ENCODE measurements at places on chromosomes 2 and 18. TPM values are rescaled to one million over a fixed set of nuclear protein-coding genes. Genes with fewer than 3 reads are reported as not detected.
A peak's percentile ranks its signal among the peaks of the same experiment; 100 is the strongest.

GRCh38 chr2:98846041-98846440 lies 90.0 kb downstream of the CRACDL start:
- no peak for DNase-seq

GRCh38 chr2:241656190-241656741 lies 18.8 kb downstream of the ATG4B start:
- DNase-seq, result no peak

- DNase-seq, result no peak
Measured at GRCh38 chr2:104340879-104341828, 512.8 kb upstream of the POU3F3 start.

DNA sequence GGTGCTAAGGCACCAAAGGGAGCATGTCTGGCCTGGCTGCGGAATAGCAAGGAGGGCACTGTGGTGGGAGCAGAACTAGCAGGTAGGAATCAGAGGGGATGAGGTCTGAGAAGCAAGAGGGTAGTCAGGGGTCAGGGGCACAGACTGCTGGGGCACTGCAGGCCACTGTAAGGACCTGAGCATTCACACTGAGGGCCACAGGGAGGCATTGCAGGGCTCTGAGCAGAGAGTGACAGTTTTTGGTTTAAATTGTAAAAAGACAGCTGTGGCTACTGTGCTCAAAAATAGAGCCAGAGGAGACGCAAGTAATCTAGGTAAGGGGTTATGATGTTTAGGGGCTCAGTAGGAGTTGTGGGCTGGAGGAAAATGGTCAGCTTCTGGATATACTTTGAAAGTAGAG lies 41.5 kb downstream of the ARHGAP25 start:
- DNase-seq, result no peak

- no peak for DNase-seq
Measured at GRCh38 chr2:15047184-15047583, 414.7 kb downstream of the LRATD1 start.

- no peak for DNase-seq
Measured at GRCh38 chr2:64955467-64955866, 33.7 kb upstream of the SLC1A4 start.

DNA sequence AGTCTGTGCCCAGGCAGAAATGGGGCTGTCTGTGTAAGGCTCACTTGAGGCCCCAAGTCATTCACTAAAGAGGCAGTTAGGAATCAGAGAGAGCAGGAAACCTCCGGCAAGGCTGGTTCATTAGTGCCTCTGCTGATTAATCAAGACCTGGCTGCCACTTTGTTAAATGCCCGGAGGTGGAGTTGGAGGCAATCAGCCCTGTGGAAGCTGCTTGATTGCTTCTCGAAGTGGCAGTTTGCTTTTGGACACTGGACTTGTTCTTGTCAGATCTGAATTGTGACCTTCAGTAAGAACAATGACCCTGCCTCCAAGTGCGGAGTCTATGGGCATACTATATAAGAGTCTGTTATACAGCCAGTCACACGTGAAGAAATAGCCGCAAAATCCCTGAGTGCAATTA lies 183.9 kb upstream of the LINC00305 start:
- no peak for DNase-seq

The CD8B2 gene
- total RNA-seq, result 1.1 TPM

DNA sequence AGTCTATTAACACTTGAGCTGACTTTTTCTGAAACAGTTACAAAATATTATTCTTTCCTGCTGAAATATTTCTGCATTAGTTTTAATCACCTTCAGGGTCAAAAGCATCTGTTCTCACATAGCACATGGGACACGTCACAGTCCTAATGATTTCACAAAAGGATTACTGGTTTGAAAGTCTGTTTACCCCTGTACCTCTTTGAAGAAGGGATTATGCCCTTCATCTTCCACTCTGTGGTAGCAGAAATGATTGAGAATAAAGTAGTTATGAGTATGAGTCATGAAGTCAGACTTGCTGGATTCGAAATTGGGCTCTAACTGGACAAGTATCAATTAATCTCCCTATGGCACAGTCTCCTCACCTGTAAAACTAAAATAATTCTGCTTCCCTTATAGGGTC lies 121.2 kb downstream of the SATB2 start:
- DNase-seq, result no peak

DNA sequence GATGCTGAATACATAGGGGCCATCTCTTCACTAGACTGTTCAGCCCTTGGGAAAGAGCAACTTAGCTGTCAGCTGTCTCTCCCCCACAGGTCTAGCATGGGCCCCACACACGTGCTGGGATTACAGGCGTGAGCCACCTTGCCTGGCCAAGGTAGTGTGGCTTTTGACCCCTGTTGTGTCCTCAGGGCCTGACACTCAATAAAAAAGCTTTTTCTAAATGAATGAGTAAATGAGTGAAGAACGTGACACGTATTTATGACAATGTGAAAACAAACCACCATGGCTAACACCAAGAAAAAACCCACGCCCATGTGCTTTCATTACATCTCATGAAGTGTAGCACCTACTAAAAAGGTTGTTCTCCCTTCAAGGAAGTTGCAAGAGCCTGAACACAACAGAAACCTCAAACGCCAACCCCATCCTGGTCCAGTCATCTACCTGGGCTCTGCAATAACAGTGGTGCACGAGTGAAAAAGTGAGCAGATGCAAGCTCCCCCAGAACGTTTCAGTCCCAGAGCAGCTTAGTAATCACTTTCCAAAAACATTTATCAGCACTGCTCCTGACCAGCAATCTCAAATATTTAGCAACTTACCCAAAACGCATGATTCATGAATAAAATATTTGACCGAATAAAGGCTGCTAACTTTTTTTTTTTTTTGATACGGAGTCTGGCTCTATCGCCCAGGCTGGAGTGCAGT lies 3.4 kb downstream of the WDFY1 start:
- peak; percentile 84 for DNase-seq

The ITPRIPL1 gene
- total RNA-seq, result 28.0 TPM

DNA sequence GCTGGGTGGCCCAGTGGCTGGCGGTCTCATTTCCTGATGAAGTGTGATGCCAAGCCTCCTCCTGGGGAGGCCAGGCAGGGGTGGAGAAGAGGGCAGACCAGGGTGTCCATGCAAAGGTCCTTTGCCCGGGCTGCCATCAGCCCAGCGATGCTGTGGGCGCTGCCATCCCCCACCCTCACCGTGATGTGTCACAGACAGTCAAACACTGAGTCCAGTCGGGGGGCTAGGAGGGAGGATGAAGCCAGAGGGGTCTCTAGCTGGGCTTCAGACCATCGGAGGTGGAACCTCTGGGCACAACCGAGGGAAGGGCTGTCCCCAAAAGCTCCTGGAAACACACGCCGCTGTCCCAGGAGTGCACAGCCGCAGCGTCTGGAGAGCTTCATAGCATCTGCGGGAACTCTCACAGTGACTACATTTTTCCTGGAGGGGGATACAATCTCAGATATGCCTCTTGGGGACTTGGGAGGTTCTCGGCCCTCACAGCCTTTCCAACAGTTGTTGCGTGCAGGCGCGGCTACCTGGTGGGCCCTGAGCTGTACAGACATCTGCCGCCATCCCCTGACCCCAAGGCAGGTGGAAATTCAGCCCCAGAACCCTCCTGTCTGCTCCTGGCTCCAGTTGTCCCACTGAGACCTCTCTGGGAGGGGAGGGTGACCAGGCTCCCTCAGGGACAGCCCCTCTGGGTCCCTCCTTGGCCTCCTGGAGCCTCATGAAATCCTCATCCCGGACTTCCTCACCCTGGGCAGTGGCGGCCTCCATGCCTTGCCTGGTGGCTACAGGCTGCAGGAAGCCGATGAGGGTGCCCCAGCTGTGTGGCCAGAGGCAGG lies 26.5 kb upstream of the OTOS start:
- no peak for DNase-seq

GRCh38 chr2:224163566-224164307 lies 124.7 kb upstream of the SERPINE2 start:
- no peak for DNase-seq

The DSG4 gene
- not detected for total RNA-seq

- DNase-seq, result no peak
Measured at GRCh38 chr18:37672932-37673595, 107.5 kb upstream of the CELF4 start.

The UGT1A10 gene
- not detected for total RNA-seq

The TUBA3E gene
- not detected for total RNA-seq

DNA sequence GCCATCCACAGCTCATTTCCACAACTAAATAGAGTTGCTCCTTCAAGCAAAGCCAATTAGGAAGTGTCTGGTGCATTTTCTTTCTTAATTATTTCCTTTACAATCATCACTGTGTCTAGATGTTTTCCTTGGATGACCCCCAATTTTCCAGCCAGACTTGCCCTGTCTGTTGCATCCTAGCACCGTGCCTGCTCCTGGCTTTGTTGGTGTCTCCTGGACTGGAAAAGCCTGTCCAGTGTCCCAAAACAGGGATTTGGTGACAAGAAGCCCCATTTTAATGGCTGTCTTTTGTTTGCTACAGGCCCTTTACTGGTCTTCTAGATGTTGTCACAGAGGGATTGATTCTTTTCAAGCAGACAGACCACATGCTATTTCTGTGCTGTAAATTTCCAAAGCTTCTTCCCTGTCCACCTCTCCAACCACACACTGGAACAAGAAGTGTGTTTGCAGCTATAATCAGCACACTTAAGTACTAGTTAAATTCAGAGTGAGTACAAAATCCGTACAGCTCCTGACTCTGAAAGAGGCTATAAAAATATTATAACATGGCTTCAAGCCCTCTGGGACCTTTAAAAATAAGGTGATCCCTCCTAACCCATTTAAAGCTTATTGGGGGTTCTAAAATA lies 38.4 kb downstream of the RNF144A start:
- no peak for DNase-seq

The PDCD1 gene
- 23.0 TPM for total RNA-seq

DNA sequence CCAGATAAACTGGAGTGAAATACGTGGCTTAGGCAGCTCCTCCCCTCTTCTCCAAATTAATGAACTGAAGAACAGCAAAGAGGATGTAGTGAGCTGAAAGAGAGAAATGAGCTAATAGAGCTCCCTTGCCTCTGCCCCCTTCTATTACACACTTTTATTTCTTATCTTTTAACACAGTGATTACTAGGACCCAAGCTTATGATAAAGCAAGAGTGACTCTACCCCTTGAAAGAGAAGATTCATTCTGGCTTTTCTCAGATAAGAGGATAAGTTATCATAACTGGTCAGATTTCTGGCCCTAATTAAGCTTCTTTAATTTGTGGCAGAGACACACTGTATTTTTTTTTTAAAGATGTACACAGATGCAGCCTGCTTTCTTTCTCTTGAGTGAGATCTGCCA lies 102.2 kb downstream of the MSTN start:
- DNase-seq, result no peak

DNA sequence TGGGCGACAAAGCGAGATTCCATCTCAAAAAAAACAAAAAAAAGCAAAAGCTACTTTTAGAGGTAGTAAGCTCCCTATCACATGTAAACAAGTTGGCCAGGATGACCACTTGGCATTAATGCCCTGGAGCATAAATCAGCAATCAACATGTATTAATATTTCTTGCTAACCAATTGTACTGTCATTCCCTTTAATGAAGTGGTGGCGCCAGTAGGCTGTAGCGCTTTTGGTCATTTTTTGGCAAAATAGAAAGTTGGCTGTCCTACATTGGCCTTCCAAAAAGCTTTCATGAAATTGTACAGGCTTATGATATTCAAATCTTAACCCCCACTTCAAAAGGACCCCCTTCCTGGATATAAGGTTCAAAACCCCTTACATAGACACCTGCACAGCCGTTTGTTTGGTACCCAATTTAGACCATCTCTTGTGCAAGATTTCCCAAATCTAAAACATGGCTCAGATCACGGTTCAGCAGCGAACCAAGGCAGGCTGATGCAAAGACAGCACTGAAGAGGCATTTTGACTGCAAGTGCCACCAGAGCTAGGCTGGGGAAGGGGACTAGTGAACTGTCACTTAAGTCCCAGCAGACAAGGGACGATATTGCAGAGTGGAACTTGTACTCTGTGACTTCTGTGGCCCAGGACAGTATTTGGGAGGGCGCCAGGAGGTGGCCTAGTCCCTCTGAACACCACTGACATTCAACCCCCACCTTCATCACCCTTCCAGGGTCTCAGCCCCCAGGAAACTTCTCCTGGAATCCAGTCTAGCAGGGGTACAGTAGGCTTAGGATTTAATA lies 31.9 kb downstream of the SMAD7 start:
- no peak for DNase-seq

DNA sequence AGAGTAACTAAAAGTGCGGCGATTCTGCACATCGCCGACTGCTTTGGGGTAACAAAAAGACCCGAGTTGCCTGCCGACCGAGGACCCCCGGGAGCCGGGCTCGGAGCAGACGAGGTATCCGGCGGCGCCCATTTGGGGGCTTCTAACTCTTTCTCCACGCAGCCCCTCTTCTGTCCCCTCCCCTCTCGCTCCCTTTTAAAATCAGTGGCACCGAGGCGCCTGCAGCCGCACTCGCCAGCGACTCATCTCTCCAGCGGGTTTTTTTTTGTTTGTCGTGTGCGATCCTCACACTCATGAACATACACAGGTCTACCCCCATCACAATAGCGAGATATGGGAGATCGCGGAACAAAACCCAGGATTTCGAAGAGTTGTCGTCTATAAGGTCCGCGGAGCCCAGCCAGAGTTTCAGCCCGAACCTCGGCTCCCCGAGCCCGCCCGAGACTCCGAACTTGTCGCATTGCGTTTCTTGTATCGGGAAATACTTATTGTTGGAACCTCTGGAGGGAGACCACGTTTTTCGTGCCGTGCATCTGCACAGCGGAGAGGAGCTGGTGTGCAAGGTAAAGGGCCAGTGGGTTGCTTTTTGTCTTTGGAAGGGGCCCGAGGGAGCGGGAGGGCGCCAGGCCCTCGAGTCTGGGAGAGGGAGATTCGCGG lies 1.4 kb downstream of the TRIB2 start:
- peak; percentile 28 for DNase-seq

The OR6B2 gene
- not detected for total RNA-seq

- no peak for DNase-seq
Measured at GRCh38 chr2:61688369-61689334, 150.5 kb upstream of the XPO1 start.

The FBLN7 gene
- 22.3 TPM for total RNA-seq

GRCh38 chr2:18525852-18526251 lies 34.6 kb downstream of the RDH14 start:
- no peak for DNase-seq

GRCh38 chr18:58235001-58235436 lies 191.0 kb downstream of the NEDD4L start:
- no peak for DNase-seq

DNA sequence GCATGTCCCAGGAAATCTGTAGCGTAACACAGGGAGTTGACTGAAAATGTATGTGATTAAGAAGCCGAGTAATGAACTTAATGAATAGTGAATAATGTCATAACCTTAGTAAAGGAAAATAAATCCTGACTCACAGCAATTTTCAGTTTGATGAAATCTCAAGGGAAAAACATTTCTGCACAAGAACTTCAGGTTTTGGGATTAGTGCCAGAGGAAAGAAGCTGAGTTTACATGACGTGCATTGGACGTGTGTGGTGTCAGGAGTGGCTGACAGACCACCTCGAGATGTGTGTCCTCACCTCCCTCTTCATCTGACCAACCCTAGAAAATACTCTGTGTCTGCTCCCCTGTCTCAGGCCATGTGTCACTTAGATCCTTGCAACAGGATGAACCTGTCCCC lies 39.1 kb downstream of the VWA3B start:
- DNase-seq, result no peak
